LoVo (cell line): ENCODE measurements at places on chromosomes 1 and 21.
A peak's percentile ranks its signal among the peaks of the same experiment; 100 is the strongest.

DNA sequence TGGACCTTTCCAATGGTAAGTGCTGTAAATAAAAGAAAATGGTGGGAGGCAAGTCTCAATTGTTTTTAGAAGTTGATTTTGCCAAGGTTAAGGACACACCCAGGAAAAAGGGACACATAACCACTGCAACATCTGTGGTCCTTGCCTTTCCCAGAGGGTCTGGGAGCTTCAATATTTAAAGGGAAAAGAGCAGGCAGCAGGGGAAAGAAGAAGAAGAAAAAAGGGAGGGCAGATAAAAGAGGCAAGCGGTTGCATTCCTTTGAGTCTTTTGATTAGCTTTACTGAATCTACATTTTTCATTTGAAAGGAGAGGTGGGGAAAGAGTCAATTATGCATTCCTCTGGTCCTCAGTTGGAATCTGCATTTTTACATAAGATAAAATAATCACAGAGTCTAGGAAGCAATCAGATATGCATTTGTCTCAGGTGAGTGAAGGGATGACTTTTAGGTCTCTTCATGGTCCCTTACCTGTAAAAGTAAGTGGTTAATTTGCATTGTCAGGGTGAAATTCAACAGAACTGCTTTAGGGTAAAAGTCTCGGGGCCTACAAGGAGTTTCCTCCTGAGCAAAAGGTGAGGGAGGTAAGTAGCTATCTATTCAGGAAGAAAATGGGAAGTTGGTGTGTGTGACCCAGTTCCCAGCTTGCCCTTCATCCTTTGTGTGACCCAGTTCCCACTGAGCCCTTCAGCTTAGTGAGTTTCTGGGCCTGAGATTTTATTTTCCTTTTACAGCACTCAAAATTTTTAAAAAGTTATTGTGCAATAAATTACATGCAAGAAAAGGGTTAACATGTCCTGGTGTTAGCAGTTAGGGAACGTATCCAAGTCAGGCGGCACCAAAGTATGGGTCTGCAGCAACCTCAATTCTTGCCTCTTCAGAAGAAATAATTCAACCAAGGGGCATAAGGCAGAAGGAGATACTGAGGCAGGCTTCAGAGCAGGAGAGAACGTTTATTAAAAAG lies 8.6 kb upstream of the CNIH3 start:
- DNase-seq: no peak

DNA sequence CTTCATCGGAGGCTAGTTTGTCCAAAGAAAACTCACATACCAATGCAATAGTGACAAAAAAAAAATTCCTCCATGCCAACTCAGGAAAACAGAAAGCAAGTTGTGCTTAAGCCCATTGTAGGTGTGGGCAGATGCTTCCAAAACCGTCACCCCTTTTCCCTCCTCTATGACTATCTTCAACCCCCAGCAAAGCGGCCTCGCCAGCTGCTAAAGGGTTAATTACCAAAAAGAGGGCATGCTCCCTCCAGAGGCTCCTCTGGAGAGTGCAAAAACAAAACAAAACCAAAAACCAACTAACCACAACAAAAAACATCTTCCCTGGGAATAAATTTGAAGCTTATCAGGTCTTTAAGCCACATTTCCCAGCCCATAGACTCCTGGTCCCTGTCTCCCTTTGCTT lies 1.2 kb downstream of the LMOD1 start:
- no peak for DNase-seq

DNA sequence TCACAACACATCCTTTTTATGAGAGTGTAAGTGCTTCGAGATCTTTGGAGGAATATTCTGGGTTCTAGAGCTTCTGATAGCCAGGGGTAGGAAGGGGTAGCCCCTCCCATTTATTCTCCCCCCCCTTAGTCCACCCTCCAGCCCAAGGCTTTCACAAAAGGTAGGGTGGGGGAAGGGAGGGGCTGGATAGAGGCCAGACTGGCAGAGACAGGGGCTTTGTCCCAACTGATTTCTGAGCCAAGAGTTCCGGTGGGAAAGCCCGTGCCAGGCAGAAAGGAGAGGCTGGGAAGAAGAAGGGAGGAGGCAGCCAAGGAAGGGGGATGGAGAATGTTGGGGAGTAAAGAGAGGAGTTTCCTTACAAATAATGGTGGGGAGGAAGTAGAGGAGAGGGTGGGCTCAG lies 3.1 kb downstream of the BCAN start:
- DNase-seq: no peak

DNA sequence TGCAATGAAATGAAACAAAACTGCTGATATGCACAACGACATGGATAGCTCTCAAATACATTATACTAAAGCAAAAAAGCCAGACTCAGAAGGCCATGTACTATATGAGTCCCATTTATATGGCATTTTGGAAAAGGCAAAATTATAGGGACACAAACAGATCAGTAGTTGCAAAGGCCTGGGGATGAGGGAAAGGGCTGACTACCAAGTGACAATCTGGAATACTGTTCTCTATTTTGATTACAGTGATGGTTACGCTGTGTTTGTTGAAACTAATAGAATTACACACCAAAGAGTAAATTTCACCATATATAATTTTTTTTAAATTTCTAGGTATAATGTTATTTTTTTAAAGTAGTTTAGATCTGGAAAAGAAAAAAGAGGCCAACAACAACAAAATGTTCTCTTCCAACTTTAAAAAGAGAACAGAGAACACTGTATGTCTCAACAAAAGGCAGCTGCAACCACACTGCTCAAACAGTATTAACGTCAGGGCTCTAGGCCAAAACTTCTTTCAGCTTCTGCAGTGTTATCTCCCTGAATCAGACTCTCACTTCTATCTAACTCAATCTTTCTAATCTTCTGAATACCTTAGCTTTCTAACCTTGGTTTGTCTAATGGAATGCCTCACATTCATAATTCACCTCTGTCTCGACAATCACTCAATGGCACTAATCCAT lies 75.8 kb downstream of the FOXJ3 start:
- no peak for DNase-seq

DNA sequence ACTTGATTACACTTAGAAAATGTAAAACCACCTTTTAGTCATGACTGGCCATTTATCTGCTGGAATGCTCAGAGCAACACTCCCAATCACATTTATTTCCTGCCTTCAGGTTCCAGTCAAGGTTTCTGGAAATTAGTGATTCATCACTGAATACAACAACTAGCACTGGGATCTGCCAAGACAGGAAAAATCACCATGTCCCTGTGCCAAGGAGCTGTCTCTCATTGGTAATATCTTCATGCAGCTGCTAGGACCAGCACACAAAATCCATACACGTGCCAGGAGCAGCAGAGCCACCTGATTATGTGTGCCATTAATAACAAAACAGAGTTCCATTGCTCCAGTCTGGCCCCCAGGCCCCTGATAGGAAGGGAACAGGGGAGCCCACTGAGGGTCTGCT lies 194.6 kb downstream of the TNR start:
- DNase-seq: no peak

GRCh38 chr1:46001081-46001785 lies 131.2 kb downstream of the PIK3R3 start:
- DNase-seq: no peak

GRCh38 chr21:32206631-32207405 lies 72.0 kb downstream of the MIS18A start:
- DNase-seq: no peak

DNA sequence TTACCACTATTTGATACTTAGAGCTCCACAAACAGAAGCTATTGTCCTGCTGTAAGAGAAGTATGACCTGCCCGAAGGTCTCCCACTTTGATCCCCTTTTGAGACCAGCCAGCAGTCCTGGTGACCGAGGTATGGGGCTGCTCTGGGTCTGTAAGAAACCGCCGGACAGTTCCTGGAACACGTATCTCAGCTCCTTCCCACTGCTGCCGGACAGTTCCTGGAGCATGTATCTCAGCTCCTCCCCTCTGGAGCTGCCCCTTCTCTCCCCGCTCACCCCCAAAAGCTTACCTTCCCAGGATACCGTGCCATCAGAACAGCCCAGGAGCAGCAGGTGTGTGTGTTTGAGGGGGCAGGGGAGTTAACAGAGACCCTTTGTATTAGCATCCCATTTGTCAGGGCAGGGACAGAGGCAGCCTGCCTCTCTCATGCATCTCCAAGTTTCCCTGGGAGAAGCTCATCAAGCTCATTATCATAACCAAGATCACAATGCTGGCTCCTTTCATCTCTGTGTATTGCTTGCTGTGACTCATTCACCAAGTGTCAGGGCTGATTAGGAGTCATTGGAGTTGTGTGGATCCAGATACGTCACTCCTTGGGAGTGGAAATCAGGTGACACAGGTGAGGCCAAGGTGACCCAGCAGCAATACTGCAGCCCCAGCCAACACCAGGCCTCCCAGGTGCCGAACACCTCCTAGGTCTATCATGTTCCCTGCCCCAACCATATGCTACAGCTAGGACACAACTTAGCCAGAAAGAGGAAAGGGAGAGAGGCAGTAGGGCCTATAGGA lies 25.3 kb downstream of the OPTC start:
- DNase-seq: peak; percentile 26

DNA sequence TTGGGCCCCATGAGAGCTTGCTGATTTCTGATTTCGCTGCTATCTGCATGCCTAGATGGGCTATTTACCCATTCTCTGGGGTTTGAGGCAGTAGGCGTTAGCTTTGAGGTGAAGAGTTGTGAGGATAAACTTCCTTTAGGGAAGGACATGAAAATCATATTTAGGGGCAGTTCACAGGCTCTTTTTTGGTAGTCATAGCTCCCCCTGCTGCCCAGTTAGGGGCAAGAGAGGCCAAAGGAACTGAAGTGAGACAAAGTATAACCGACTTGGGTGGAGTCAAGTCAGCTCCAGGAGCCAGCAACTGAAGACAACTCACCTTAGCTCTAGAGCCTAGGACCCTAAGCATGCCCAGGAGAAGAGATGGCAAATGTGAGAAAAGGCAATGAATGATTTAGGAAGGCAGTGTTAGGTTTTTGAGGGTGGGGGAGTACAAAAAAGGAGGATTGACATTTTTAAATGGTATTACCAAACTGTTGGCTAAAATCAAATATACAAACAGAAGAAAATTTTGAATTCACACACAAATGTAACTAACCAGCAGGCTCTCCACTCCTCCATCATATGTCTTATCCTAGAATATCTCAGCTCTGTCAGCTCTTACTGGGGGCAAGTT lies 625.2 kb downstream of the LMO4 start:
- DNase-seq: peak; percentile 66

DNA sequence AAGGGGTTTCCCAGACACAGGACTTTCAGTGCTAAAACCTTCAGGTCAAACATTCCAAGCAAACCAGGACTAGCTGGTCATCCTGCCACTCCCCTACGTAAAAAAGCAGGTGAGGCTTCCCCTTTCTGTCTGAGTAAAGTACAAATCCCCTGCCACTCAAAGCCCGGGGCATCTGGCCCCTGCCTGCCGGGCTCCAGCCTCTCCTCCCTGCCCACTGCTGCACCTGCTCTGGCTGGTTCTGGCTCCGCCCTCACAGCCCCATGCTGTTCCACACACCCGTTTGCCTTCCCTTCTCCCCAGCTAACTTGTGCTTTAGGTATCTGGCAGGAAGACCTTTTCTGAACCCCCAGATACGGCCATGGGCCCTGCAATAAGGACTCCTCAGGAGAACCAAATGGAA lies 23.3 kb upstream of the S100A7 start:
- DNase-seq: no peak

DNA sequence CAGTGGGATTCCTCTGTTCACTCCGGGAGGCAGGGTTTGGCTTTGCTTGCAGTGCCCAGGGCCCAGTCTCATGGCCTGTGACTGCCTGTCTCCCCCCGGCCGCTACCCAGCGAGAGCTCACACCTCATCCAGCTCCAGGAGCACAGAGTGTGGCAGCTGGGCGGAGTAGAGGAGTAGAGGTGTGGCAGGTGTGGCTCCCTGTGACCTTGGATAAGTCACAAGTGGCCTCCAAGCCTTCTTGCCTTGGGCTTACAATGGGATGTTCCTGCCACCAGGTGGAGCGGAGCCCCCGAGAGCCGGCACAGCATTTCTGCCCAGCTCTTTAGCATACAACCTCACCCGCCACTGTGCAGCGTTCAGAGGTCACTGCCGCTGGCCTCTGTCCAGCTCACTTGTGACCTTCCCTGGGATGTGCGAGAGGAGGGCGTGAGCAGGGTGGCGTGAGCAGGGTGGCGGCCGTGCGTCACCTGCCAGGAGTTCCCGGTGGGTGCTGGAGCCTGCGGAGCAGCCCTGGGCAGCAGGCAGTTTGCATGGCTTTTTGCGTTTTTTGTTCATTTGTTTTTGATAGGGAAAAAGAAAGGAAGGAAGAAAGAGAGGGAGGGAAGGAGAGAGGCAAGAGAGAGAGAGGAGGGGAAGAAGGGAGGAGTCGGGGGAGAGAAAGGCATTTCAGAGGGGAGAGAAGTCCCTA lies 42.4 kb downstream of the CRYAA start:
- DNase-seq: peak; percentile 65

GRCh38 chr1:22500471-22500870 lies 48.8 kb downstream of the ZBTB40 start:
- DNase-seq: peak; percentile 1

DNA sequence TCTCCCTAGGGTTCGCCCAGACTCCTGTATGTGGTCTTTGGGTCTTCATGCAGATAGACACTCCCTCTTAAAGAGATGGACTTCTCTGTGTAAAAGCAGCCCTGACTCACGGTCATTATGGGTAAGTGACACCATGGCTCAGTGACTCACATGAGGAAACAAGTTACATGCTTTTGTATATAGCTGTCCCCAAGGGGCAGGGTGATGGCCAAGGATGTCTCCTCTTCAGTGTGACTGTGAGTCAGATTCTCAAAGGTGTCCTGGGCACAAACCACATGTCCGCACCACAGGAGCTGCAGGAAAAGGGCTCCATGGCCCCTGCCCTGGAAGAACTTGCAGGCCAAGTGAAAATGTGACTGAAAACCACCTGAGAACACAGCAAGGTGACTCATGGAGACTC lies 380.4 kb downstream of the NPHP4 start:
- peak; percentile 62 for DNase-seq

GRCh38 chr21:45409466-45410150 lies 4.6 kb downstream of the COL18A1 start:
- no peak for DNase-seq

GRCh38 chr1:197715806-197716205 lies 59.5 kb downstream of the DENND1B start:
- DNase-seq: no peak

DNA sequence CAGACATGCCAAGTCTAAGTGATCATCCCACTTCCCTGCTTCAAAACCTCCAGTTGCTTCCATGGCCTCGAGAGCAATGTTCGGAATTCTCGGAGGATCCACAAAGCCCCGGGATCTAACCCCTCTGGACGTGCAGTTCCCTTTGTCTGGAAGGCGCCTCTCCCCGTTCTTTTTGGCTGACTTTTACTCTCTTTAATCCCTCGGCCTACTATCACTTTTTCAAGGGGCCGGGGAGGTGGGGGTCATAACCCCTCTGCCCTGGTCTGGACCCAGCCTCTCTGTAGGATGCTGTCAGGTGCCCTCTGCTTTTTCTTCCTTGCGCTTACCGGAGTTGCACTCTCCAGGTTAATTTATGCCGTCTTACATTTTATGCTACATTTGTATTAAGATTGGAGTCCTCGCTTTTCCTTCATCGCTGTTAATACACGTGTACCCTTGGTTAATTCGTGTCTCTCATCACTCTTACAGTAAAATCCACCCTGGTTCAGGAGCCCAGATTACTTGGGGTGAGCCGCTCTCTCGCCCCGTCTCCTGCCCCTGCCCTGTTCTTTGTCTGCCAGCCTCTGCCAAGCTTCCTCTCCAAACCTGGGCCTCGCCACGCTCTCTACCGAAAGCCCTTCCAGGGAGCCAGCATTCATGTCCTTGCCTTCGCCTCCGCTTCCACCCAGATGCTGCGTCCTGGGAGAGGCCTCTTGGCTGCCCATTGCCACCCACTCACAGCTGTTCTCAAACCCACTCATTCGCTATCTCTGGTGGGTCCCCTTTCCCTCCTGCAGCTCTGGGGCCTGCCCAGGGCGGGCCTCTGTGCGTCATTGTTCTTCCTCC lies 448.6 kb downstream of the CAMTA1 start:
- DNase-seq: no peak

- DNase-seq: no peak
Measured at GRCh38 chr1:181743878-181744312, 260.6 kb downstream of the CACNA1E start.

- DNase-seq: no peak
Measured at GRCh38 chr21:43842742-43843141, 22.3 kb upstream of the AGPAT3 start.
